NCI-H82 (cell line): ENCODE measurements at places on chromosomes 7 and 10.
A peak's percentile ranks its signal among the peaks of the same experiment; 100 is the strongest.

GRCh38 chr7:128453836-128454804, 1.6 kb upstream of the HILPDA start:
- peak; percentile 96 for DNase-seq

DNA sequence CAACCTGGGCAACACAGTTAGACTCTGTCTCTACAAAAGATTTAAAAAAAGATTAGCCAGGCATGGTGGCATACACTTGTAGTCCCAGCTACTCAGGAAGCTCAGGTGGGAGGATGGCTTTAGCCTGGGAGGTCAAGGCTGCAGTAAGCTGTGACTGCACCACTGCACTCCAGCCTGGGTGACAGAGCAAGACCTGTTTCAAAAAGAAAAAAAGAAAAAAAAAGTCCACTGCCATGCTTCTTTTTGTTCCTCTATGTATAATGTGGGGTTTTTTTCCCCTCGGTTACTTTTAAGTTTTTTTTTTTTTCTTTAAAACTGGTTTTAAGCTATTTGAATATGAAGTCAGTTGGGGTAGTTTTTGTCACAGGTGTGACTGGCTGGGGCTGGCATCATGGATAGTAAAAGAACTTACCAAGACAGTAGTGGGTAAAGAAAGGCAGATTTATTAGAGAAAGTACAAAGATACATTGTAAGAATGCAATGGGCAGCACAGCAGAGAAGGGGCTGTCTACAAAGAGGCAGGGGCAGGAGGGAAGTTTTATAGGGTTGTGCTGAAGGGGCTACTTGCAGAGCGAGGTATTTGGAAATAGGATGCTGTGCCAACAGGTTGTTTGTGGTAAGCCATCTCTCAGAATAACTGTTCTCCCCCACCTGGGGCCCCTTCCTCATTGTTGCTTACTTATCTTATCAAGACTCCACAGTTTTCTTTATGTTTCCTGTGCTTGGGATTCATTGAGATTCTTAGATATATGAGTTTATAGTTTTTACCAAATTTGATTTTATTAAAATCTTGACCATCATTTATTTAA, 177.3 kb downstream of the PHTF2 start:
- no peak for DNase-seq

DNA sequence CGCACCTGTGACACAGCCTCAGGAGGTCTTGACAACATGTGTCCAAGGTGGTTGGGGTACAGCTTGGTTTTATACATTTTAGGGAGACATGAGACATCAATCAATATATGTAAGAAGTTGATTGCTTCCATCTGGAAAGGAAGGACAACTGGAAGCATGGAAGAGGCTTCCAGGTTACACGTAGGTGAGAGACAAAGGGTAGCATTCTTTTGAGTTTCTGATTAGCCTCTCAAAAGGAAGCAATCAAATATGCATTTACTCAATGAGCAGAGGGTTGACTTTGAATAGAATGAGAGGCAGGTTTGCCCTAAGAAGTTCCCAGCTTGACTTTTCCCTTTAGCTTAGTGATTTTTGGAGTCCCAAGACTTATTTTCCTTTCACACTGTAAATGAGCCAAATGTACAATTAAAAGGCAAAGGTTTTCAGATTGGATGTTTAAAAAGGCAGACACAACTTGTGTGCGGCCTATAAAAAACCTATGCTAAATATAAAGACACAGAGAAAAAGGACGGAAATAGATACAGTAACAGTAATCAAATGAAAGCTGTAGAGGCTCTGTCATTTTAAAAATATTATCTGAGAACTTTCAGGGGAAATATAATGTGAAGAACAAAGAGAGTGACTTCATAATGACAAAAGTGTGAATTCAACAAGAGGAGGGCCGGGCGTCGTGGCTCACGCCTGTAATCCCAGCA, 65.7 kb upstream of the LANCL2 start:
- no peak for DNase-seq

GRCh38 chr7:6508950-6509349, 42.3 kb downstream of the GRID2IP start:
- no peak for DNase-seq

DNA sequence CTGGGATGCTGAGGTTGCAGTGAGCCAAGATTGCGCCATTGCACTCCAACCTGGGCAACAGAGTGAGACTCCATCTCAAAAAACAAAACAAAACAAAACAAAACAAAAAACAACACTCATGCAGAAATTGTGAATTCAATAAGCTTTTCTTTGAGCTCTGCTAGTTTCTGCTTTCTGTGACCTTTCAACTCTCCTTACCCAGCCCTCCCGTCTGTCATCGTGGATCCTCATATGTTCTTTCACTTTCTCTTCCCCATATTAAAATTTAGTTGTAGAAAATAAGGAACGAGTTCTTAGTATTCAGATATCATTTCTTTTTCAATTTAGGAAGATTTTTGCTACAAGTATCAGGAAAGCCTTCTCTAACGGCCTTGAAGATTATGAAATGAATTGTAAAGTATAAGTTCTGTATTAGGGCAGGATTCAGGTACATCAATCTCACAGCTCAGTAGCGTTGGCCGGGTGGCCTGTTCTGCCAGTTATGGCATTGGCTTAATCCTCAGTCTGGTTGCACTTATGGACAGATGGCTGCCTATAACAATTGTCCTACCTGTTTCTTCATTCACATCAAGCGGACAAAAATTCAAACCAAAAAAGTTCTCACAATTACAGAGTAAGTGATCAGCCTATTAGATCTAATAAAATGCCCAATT, 1167.0 kb downstream of the SORCS3 start:
- DNase-seq = no peak

- DNase-seq = no peak
Observed at GRCh38 chr7:135998081-135998480, 20.9 kb upstream of the MTPN start.

DNA sequence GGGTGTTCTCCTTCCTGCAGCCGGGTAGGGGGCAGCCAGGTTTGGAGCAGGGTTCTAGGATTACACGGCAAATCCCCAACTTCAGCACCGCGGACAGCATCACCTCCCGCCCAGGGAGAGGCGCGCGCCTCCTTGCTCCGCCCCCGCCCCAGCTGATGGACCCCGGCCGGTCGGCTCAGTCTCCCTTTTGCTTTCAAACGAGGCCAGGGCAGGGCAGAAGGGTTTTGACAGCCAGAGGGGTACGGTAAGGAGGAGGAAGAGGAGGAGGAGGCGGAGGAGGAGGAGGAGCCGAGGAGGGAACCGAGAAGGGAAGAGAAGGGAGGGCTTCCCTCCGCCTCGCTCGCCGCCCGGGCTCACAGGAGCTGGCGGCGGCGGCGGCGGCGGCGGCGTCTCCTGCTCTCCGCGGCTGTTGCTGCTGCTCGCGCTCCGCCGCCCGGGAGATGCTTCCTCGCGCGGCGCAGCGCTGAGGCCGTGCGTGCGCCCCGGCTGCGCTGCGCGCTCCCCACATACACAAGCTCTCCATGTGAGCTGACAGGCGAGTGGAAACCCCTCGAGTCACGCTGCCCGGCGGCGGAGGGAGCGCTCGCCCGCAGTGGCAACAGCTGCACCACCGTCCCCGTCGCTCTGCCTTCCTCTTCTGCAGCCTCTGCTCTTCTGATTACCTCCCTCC, 615 bp upstream of the CNTNAP2 start:
- DNase-seq = peak; percentile 88

DNA sequence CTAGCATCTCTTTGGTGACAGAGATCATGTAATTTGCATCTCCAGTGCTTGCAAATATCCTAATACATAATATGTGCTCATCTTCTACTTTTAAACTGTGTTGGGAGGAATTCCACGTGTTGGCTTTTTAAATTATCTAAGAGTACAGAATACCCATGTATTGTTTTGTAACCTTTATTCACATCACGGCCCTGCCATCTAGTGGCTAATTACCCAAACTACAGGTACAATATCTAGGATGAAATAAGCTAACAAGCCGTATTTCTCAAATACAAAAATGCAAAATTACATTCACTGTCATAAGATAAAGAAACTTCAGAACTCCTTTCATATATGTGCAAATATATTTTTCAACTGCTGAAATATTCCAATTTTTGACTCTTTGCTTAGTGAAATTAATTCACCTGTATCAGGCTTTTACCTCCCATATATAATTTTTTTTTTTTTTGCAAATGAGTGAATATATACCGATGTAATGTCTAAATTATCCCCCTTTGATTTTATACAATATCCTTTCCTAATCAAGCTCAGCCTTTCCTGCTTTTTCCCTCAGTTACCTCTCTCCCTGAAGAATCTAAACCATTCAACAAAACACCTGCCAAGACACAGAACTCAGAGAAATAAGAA, 30.3 kb upstream of the LSM8 start:
- DNase-seq = peak; percentile 59

DNA sequence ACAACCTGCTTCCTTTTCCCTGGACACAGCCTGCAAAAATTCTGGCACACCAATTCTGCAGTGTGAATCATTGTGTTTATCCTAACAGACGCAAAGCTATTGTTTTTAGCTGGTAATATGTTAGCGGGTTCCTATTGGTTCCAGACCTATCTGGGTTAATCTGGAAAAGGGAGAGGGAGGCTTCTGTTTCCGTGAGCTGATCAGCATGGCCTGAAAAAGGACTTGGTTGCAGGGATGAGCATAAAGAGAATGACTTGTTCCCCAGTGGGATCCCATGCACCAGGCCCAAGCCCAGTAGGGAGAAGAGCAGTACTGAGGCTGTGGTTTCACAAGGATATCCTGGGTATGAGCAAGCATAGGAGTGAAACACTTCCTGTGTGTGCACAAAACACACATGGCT, 78.4 kb downstream of the PDE1C start:
- DNase-seq = no peak

GRCh38 chr10:22894714-22895113, 33.1 kb upstream of the ARMC3 start:
- DNase-seq = no peak

GRCh38 chr7:53397911-53398310, 362.5 kb downstream of the POM121L12 start:
- DNase-seq = peak; percentile 55

DNA sequence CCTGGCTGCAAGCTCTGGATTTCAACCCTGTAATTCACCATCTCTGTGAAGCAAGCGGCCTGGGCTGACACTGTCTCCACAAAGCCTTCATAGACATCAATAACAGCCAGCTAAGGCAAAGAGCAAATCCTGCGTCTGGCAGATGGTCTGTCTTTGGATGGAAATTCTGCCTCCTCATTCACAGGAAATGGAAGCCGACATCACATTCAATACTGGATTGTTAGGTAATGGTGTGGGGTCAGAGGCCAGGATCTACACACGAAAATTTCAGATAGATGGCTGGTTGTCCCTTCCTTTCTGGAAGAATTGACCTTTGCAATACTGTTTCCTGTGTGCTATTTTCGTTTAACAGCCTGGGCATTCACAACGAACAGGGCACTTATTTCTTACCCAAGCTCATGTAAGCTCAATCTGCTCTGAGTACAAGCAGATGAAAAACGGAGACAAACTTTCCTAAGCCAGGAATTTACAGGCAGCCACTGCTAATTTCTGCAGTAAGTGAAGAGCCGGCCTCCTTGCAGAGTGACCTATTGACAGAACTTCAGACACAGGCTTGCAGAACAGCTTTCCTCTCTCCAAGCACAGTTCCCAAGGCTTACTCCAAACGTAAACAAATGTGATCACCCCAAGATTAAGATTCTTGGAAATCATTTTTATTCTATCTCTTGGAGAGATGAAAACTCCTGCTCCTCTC, 3.1 kb upstream of the ADAM12 start:
- DNase-seq = peak; percentile 84

GRCh38 chr10:78577712-78578111, 491.1 kb upstream of the ZMIZ1 start:
- DNase-seq = no peak

DNA sequence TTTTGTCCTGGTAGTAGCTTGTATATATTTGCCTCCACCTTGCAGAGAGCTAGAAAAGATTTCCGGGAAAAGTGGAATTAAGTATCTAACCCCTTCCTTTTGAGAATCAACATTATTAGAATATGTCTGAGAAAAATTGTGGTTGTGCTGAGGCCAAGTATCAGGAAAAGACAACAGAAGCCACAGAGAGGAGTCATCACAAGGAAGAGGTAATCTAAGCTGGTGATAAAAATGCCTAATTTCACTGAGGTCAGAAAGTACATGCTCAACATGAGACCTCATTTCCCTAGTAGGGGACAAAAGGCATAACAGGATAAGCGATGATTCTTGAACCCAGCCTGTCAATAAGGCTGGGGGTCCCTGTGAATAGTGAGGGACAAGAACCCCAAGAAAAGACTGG, 97.0 kb upstream of the PDE1C start:
- DNase-seq = no peak

DNA sequence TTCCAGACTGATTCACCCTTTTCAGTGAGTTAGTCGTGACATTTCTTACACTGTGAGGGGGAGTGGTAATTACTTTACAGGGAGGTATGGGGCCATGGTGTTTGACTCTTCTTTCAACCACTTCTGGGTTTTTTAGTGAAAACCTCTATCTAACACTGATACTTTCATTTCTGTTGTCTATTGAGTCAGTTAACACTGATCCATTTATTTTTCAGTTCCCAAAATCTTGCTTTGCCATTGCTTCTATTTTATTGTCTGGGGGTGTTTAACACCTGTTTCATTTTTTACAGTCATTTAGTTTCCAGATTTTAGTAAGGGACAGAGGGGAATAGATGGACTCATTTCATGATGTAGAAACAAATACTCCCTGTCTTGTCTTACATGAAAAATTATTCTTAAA, 61.5 kb downstream of the HELLS start:
- no peak for DNase-seq

GRCh38 chr7:1857487-1858421, 187.7 kb downstream of the ELFN1 start:
- no peak for DNase-seq

DNA sequence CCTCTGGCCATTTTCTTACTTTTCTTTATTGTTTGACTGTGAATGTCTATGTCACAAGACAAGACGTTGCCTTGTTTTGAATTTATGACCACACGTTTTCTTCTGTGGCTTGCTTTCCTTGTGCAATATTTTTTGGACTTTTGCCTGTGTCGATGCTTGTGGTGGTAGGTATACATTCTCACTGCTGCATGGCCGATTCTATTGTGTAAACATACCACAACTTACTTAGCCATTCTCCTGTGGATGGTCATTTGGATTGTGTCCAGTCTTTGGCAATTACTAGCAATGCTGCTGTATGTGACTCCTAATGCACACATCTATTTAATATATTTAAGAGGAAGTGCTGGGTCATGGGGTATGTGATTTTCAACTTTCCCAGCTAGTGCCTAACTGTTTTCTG, 18.0 kb upstream of the DLG5 start:
- no peak for DNase-seq

DNA sequence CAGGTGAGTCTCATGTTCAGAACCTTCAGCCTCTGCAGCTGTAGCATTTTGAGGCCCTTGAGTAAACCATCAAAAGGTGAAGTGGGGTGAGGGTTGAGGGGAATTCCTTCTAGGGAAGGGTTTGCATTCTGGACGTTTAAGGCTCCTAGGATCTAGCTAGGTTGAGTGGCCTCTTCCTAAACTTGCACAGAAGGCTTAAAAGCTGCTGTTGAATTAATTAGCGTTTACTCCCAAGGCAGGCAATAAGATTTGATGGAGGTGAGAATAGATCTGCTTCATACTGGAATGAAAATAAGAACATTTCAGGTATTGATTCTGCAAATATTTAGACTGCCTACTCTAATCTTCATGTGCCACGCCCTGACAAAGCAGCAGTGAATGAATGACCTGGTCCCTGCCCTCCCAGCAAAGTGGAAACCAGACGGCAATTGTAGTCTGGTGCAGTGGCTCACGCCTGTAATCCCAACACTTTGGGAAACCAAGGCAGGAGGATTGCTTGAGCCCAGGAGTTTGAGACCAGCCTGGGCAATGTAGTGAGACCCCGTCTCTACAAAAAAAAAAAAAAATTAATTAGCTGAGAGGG, 11.4 kb upstream of the KPNA7 start:
- DNase-seq = no peak

- peak; percentile 49 for DNase-seq
Observed at GRCh38 chr7:29282819-29283414, 88.3 kb downstream of the CHN2 start.
